Stimulated activated CD8-positive, alpha-beta memory T cell treated with anti-CD3 and anti-CD28 coated beads, Interleukin-15, amount 100 ng/mL, for 1 hour (primary cell): ENCODE measurements at places on chromosomes 4 and X.
A peak's percentile ranks its signal among the peaks of the same experiment; 100 is the strongest.

- no peak for DNase-seq
Observed at GRCh38 chrX:56729152-56729850, at the start of gene NBDY. Gene NBDY, plus strand, starts transcription at chrX:56729243. Its CDS starts 111 bp downstream, at chrX:56729354.

DNA sequence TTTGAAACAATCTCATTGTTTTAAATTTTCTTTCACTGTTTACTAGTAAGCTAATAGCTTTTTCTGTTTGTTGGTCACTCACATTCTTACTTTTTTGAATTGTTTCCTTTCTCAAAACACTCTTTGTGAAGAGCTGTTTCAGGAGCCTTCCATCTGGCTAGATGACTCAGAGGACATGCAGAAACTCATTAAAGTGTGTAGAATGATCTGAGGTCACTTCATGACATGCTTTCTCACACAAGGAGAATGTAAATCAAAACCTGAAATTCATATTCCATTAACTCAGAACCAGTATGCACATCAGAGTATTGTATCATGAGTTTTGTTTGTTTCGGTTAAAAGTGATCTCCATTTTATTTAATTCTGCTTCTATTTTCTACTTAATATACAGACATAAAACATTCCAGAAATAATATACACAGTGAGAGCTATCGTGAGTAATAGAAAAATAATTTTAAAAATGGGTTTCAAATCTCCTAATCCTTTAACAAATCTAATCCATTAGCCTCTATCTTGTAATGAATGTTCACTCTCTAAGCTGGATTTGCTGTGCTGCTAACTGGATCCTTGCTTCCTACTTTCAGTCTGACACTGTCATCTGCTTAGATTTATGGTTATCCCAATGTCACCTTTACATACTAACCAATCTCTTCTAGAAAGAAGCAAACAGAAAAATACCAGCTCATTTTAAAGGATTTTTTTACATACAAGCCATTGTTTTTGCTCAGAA is 449.6 kb downstream of the FSTL5 start:
- DNase-seq, result no peak

DNA sequence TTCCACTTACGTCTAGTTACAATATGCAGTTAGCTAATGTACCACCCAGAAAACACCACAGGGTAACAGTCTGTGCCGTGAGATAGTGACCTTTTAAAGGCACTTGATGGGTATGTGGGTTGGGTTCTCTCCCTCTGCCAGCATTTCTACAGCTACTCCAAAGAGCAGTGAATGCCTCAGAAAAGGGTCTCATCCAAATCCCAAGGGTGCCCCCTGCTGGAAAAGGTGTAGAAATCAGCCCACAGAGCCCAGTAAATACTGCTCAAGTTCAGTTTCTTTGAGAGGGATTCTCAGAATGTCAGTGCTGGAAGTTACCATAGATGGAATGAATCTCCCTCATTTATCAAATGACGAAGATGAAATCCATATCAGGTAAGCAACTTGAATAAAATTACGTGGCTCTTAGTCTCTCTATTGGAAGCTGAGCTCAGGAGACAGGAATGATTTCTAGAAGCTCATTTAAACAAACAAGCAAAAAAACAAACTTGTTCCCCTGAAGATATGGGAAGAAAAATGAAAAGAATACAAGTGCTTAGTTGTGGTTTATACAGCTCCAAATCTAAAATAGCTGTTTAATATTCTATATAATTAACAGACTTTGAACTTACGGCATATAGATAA is 9.5 kb downstream of the RNF175 start:
- DNase-seq, result peak; percentile 24

DNA sequence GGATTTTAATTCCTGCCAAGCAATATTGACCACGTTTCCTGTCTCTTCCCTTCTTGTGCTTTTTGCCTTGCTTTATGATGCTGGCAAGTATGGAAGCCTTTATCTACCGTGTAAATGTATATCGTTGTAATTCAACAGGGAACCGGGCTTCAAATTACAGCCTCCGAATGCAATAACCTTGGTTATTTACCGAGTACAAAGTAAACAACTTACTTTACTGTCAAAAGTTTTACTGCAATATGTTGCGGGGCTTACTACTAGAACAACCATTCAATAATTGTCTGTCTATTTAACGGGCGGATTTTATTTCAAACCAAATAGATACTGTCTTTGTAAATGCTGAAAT is 73.1 kb downstream of the PALLD start:
- DNase-seq, result no peak

DNA sequence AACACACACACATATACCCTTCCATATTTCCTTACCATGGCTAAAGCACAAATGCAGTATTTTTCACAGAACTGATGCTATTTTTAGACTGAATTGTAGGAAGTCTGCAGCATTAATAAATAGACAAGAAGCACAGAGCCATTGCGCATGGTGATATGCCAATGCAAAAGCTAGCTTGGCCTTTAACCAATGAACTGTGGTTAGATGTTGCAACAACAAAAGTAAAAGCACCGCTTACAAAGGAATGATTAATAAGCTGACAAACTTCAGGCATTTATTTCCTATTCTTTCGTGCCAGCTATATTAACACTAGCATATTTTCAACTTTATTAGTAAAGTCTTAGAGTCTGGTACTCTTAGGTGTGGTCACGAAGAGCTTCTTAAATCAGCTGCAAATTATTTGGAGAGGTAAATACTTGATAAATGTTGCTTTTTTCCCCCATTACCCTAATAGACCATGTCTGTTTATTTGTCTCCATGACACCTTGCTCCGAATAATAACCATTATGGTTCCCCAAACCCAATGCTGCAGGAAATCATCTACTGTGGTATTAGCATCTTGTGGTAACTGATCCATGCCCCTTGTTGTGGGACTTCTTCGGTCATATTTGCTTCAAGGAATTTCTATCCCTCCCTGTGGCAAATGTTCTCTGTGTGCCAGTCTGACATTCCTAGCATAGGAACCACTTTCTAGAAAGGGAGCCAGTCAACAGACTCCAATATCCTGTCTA is 306.1 kb upstream of the TAPT1 start:
- DNase-seq, result no peak

DNA sequence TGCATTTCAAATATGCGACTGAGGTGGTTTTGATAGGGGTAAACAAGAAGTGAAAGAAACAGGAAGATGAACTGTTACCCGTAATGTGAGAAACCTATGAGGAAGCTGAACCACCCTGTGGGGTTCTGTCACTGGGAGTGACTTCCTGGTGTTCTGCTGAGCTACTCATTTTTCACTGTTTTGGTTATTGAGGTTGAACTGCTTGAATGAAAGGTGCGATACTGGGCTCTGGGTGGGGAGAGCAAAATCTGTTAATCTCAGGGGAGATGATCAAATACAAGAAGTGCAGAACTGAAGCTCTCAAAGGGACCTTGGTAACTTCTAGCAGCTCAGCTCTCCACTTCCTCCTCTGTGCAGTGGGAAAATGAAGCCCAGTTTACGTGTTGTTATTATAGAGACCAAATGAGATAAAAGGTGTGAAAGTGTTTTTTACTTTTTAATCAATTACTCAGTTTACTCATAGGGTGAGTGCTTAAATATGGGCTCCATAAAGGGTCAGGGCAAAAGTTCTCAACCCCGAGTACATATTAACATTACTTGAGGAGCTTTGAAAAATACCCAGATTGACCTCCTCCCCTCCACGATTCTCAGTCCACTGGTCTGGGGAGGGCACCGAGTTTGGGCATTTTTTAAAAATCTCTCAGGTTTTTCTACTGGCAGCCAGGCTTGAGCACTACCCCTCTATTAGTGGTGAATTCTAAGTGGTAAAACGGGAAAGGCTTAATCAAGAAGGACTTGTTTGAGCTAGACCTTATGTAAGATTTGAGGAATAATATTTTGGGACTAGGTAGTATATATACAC is 66.7 kb downstream of the COQ2 start:
- DNase-seq, result no peak
